ENCODE measurements at places on chromosomes 13 and 19.

GRCh38 chr13:41587490-41587889 lies 130.1 kb downstream of the RGCC start:
- DNase-seq = no peak

DNA sequence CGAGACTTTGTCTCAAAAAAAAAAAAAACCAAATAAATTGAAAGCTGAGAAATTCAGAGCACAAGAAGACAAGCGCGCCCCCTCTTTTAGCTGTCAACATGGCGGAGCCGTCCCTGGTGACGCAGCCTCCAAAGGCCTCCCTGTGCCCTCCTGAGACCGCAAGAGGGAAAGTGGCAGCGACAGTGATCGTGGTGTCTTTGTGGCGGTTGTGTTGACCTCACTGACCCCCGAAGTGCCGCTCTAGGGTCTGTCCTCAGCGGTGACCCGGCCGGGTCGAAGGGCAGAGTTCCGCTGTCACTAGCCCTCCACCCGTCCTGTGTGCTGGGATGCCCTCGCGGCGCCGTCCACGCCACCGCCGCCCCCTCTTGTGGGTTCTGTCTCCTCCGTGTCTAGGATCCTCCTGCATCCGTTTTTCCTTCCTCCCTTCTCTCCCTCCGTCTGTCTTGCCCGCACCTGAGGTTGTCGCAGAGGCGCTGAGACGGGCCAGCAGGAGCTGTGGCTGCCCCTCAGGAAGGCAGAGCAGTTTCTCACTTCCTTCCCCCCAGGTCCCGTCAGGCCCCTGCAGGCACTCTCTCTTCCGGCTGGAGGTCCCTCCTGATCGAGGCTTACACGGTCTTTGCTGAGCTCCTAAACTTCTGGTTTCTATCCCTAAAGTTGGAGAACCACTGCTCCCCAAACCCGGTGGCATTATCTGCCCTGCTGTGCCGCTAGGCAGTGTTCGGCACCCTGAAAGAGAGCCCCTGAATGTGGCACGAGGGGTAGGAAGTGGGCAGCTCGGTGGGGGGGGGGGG lies 7.2 kb downstream of the UHRF1 start:
- no peak for DNase-seq

- no peak for DNase-seq
Observed at GRCh38 chr13:43422116-43422515, 364.7 kb downstream of the ENOX1 start.

DNA sequence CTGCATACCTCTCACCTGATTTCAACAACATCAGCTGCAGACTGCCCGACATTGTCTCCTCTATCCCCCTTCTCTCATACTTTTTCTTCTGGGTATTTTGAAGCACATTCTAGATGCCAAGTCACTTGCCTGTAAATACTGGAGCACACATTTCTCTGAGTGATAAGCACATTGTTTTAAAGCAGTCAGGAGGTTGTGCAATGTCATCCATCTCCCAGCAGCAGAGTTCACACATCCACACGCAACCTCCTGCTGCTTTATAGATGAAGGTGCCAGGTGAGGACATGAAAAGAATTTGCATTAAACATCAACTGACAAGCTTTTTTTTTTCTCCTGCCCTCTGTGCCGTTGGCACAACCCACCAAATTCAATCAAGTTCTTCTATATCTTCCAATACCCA lies 5.5 kb downstream of the UPK1A start:
- no peak for DNase-seq

DNA sequence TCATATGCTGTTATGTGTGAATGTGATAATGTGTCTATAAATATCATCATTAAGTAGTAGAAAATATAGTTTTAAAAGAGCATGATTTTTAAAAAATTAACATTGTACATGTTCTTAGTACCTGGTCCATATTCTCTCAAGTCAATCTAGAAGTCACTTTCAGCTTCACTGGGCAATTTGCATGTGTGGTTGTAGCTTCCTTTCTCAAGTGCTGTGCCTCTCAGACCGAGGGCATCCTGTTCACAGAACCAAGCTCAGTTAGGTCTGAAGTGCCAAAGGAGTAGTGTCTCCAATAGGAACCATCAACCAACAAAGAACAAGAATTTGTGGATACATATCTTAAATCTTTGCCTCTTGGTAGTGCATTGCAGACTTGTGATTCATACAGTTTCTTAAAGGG lies 541.8 kb upstream of the SLC10A2 start:
- no peak for DNase-seq

DNA sequence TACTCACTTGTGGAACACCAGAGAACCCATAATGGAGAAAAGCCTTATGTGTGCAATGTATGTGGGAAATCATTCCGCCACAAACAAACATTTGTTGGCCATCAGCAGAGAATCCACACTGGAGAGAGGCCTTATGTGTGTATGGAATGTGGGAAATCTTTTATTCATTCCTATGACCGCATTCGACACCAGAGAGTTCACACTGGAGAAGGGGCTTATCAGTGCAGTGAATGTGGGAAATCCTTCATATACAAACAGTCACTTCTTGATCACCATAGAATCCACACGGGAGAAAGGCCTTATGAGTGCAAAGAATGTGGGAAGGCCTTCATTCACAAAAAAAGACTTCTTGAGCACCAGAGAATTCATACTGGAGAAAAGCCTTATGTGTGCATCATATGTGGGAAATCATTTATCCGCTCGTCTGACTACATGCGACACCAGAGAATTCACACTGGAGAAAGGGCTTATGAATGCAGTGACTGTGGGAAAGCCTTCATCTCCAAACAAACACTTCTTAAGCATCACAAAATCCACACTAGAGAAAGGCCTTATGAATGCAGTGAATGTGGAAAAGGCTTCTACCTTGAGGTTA lies 10.9 kb downstream of the ZNF549 start:
- no peak for DNase-seq

DNA sequence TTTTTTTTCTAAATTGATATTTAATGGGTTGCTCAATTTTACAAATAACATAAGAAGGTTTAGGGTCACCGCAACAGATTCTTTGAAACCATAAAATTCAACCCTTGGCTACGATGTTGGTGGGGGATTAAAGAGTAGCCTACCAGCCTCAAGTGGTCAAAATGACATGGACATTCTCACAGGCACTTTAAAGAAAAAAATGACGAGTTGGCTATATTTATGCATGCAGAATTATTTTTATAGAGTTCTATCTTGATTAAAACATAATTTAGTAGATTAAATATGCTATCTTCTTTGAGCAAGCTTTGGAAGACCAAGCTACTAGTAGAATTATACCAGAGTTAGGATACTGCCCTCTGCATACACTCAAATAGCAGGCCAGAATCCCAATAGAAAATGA lies 293.0 kb downstream of the DCT start:
- DNase-seq = no peak

DNA sequence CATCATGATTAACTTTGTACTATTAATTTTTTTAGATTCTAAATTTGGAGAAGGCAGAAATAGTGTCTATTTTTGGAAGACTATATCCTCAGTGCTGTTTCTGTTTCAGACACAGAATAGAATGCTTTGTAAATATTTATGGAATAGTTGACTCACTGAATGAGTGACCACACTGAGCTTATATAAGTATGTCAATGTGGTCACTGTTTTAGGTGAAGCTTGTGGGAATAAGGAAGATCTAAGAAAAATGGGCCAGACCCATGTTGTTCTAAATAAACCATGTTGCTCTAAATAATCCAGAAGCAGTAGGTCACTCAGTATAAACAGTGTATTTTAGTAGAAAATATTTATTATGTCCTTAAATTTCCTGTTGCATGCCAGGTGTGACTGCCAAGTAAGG lies 45.5 kb upstream of the DACH1 start:
- no peak for DNase-seq

DNA sequence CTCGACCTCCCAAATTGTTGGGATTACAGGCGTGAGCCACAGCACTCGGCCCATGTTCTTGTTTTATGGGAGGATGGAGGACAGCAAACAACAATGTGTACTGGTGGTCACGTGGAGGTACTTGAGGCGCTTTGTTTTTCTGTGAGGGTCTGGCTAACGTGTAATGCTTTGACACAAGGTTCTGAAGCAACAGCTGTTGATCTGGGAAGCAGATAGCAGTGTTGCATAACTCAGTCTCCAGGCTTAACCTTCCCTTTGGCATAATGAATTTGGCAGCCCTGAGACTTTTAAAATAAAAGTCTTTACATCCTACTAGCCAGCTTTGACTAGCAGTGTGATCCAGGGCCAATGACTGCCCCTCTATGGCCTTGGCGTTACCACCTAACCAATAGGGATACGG lies 6.9 kb upstream of the ZNF580 start:
- DNase-seq = no peak

GRCh38 chr13:42649831-42650230 lies 75.9 kb downstream of the TNFSF11 start:
- DNase-seq = no peak

GRCh38 chr19:7901337-7901736 lies 2.3 kb upstream of the MAP2K7 start:
- DNase-seq = no peak

DNA sequence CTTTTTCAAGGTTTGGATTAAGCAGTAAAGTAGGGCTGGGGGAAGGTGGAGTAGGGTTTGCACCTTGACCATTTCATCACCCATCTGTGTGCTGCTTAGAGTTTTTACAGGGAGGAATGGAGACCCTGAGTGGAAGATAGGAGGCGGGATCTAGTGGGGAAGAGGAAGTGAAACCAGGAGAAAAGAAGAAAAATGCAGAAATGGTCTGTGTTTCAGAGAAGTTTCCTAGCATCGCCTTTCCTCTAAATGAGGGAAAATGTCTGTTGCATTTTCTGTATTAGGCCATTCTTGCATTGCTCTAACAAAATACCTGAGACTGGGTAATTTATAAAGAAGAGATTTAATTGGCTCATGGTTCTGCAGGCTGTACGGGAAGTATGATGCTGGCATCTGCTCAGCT lies 64.1 kb downstream of the TPT1 start:
- no peak for DNase-seq

- no peak for DNase-seq
Observed at GRCh38 chr19:7226739-7227138, 67.5 kb downstream of the INSR start.

DNA sequence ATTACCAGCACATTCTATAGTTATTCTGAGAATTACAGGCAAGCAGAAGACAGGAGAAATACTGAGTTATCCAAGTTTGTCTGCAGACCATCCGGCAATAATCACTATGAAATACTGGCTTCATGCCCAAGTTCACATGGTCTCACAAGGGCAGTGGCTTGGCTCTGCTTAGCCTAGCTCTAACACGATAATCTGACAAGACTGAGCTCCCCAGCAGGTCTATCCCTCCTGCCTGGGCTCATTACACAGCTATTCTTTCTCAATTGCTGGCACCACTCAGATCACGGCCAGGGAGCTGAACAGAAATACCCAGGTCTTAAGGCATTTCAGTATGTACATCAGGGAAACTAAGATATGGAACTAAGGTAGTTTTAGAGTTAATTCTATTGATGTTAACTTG lies 361.6 kb upstream of the PCDH20 start:
- no peak for DNase-seq

DNA sequence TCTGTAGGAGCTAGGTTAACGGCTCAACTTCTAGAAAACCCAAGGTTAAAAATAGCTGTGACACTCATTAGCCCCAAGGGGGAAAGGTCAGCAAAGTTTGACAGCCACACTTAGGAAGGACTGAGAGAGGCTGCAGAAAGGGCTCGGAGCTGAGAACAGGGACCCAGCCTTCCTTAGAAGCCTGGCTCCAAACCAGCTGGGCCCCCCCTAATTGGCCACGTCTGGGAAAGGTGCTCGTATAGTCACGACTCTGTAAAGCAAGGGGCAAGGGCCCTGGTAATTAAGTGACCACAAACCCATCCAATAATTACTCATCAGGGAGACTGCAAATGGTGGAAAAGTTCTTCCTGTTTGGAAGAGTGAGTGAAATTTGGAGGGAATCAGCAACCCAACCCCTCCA lies 90.5 kb downstream of the RNASEH2B start:
- DNase-seq = no peak

- DNase-seq = no peak
Observed at GRCh38 chr19:17025361-17025760, 1.2 kb downstream of the CPAMD8 start.

DNA sequence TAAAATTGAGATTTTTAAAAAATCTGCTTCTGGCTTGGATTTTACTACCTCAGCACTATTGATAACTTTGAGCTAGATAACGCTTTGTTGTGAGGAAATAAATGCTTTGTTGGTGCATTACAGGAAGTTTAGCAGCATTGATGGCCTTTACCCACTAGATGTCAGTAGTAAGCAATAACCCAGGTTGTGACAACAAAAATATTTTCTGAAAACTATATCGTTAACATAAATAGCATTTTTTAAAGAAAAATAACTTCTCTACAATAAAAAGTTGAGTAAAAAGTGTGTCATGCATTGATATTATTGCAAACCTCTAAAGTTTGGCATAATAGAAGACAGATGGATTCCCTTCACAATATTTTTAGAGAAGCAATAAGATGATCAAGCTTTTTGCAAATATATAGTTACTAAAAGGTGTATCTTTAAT lies 1246.5 kb downstream of the UQCRFS1 start:
- DNase-seq = no peak

DNA sequence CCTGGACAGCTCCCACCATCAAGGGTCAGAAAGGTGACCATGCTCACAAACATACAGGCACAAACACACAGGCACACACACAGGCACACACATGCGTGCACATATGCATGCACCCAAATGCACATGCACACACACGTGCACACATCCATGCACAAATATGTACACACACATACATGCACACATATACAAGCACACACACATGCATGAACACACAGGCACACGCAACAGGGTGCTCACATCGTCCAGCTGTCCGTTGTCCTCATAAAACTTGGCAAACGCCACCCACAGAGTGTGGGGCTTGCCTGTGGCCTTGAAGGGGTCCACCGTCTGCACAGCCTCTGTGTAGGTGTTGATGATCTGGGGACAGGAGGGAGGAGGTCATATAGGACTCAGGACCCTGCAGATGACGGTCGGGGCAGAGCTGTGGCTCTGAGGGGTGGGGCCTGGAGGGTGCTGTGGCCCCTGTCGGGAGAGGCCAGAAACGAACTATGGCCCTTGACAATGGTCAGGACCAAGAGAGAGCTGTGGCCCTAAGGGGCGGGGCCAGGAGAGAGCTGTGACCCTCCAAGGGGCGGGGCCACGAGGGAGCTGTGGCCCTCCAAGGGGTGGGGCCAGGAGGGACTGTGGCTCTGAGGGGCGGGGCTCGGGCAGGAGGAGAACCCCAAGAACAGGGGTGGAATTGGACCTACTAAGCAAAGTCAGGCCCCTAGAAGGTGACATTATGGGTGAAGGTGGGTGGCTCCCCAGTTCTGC lies 6.2 kb downstream of the XAB2 start:
- DNase-seq = no peak

GRCh38 chr13:75610466-75610865 lies 25.7 kb upstream of the LMO7 start:
- DNase-seq = no peak

DNA sequence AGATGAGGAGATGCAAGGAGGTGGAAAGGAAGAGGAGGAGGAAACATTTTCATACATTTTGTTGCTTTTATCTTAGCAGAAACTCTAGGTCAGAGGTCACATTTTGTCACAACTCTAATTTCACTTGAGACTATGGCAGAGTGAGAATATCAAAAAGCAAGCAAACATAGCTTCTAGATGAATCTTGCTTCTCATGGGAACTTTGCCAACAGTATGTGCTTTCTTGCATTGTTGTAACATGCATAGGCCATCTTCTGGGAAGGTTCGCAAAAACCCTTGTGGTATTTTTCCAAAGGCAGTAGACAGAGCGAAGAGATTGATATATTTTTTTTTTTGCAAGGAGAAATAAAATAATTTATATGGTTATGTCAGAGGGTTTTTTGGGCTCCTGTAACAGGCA lies 291.3 kb downstream of the MTUS2 start:
- DNase-seq = no peak

- no peak for DNase-seq
Observed at GRCh38 chr19:34208291-34208884, 36.1 kb downstream of the LSM14A start.
